ENCODE measurements at places on chromosomes 1 and 21.

DNA sequence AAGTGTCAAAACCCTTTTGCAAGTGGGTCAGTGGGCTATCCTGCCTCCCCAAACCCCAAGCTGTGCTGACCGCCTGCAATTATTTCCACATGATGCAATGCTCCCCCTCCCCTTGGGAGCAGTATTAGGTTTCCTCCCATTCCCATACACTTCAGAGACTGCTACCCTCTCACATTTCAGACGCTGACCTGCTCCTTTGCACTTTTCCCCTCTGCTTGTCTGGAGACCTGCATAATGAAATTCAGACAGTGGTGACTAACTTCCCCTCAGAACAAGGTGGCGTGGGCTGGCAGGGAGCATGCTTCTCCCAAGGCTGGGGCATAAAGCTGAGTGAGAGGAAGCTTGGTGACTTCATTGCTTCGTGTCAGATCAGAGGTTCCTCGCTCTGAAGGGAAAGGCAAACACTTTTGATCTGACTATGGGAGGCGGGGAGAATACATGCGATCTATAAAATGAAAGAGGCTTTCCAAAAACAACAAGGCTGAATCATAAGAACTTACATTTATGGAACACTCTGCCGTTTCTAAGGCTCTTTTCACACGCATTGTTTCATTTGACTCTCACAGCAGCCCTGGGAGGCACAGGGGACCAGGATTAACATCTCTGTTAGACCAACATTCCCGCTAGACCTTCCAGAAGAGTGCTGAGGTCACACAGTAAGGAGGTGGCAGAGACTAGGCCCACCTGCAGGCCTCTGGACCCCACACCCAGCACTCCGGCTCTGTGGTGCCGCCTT lies 27.5 kb upstream of the ROR1 start:
- DNase-seq = peak; percentile 77

DNA sequence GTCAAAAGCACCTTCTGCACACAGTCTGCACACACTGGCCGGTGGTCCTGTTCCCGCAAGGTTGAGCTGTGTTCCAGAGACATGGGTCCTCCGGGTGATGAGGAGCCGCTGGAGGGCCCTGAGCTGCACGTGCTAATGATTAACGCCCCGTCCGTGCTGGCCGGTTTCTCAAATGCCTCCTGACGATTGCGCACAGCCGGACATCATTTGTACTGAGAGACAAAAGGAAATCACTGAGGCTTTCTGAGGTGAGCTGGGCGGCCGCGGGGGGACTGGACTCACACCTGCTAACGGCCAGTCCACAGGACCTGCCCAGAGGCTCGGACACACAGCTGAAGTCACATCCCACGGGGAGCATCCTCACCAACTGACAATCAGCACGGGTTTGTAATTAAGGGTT lies 29.2 kb downstream of the POFUT2 start:
- DNase-seq = no peak

DNA sequence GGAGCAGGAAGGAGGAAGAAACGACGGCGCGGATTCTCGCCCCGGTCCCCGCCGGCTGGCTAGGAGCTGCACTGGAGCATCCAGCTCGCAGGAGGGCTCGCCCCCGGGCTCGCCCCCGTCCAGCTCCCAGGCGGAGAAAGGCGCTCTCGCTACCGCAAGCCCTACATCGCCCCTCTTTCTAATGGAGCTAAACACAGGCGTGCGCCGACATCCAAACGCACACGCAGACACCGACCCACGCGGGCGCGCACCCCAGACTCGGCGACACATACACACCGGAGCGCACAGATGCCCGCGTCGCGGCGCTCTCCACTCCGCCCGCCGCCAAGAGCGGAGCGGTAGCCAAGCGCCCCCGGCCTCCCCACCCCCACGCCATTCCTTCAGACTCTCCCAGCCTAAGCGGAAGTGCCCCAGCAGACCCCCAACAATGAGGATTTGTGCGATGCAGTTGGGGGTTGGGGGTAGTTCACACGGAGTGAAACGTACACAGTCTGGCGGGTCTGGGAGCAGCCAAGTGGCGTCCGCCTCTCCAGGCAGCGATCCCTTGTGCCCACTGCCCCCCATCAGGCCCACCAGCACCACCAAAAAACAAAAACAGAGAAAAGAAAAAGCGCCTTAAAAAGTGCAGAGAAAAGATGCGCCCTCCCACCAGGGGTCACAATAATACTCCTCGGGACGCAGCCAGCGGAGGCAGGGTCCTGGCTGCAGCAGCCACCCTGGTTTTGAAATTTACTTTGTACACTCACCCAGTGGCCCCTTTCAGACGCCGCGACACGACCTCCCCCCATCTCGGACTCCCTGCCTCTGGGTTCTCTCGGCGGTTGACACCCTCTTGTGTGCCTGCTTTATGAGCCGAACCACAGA lies 1.4 kb downstream of the DAB1 start:
- no peak for DNase-seq

DNA sequence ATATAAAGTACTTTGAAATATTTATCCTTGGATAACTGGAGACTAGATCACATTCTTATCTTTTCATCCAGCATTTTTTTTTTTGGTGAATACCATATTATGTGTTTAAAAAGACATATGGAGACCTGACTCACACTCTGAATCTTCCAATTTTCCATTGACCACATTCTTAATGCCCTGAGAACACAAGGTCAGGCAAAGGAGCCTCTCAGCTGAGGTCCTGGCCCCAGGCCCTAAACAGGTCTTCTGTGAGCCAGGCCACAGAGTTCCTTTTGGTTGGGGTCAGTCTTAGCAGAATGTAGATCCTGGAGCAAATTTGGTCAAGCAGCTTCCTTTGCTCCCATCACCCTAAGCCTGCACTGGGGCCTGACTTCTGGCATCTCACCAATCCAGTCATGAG lies 390.1 kb upstream of the ST6GALNAC5 start:
- DNase-seq = no peak

DNA sequence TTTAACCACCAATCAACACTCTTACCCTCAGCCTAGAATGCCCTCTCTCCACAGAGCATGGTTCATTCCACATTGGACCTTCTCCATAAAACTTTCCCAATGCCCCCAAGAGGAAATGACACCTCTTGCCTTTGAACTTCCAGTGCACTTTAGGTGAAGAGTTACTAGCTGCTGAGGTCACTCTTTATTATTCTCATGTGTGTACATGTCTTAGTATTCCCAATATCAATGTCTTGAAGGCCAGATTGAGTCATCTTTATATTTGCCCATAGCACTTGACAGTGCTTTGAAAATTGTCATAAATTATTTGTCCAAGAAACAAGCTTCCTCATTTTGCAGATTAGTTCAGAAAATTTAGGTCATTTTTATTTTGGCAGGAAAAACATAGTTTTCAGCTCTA lies 8.1 kb upstream of the DNASE2B start:
- DNase-seq = no peak

DNA sequence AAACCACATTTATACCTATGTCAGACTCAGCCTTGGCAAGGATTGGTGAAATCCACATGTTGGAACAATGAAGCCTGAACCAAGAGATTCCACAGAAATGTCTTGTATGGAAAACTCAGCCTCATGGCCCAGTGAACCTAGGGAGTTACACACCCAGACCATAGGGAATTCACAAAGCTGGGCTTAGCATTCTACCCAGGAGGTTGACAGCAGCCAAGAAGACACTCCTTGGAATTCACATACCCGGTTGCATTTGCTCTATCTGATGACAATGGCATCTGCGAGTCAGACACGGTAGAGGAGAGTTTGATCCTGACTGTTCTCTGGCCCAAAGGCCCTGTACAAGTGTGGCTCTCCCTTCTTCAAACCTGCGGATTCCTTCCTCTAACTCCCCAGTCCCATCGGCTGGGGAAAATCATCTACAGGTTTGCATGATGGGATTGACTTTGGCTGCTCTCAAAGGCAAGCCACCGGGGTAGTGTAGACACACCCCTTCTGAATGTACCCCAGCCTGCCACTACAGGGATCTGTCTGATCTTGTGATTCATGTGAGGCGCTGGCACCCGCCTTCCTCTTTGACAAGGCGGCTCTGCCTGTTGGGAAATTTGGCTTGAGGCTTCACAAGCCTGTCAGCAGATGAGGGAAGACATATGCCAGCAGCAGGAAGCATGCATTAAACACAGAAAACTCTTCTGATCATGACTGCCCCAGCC lies 297.3 kb upstream of the KAZN start:
- DNase-seq = no peak

DNA sequence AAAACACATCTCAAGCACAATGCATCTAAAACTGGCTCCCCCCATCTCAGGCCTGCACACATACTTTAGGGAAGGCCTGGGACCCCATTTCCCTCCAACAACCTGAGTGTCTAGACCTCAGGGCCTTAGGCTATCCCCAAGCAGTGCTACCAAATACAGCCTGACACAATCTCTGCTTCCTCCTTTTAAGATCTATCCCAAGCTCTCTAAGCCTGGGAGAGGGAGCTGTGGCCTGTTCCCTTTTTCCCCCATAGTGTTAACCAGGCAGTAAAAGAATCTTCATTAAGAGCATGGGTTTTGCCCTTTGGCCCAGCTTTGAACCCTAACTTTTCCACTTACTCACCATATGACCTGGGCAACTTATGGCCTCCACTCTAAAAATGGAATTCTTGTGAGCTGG lies 10.8 kb upstream of the COL8A2 start:
- no peak for DNase-seq

DNA sequence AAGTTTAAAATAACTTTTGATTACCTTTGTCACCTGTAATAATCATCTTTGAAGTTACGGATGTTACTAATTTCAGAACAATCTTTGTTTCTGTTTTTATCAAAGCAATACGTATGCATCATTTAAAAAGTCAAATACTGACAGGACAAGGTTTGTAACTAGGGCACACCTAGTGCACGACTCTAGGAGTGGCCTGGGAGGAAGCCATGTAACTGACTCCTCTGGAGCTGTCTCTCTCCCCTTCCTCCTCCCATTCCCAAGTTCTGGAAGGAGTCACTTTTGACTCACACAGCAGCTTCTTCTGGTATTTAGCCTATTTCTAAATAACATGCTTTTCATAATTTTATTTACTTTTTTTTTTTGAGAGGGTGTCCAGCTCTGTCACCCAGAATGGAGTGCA lies 11.8 kb upstream of the RAP1GAP start:
- DNase-seq = no peak

GRCh38 chr1:41648230-41648629 lies 163.7 kb upstream of the EDN2 start:
- no peak for DNase-seq

DNA sequence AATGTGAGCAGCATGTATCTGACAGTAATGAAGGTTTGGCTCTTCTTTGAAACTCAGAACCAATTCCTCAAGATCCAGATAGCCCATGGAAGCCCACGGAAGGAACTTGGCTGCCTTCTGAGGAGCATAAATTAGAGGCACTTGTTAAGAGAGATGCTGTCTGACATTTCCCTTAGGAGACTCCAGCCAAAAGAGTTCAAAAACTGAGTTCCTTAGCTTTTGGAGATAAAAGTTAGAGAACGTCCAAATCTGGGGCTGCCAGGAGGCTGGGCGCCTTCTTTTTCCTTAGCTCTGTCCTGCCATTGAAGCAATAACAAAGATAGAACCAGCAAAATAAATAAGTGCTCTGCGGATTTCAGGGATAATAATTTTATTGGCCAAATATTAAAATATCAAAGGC lies 439.6 kb upstream of the USP24 start:
- DNase-seq = no peak

- no peak for DNase-seq
Observed at GRCh38 chr1:50438945-50439344, 15.7 kb upstream of the DMRTA2 start.

DNA sequence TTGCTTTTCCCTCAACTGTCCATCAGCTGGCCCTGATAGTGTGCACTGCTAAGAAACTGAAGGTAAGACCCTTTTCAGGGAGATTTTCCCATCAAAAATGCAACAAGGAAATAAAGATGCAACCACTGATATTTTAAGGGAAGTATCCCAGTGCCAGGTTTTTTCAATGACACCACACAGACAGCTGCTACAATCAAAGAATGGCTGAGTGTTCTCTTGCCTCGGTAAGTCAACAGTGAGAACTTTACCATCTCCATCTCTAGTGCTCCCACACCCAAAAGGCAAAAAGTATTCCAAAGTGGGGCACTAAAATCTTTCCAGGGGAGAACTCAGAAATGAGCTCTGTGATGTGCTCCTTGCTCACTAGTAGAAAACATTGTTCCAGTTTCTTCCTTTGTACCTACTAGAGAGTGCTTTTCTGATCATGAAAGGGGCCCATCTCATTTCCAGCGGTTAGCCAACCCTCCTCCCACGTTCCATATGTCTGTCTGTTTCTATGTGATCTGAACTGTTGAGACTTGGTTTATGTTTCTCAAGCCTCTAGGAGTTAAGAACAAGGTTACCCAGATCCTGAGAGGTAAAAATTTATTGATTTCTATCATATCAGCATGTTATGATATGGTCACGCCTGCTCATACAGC lies 67.6 kb upstream of the NEK2 start:
- DNase-seq = no peak

Measured in activated CD4-positive, alpha-beta memory T cell treated with anti-CD3 and anti-CD28 coated beads for 36 hours (primary cell).